Activated naive CD8-positive, alpha-beta T cell treated with anti-CD3 and anti-CD28 coated beads, Interleukin-2, amount 50 U/mL, for 16 hours (primary cell): ENCODE measurements at places on chromosomes 2 and 18.
A peak's percentile ranks its signal among the peaks of the same experiment; 100 is the strongest.

DNA sequence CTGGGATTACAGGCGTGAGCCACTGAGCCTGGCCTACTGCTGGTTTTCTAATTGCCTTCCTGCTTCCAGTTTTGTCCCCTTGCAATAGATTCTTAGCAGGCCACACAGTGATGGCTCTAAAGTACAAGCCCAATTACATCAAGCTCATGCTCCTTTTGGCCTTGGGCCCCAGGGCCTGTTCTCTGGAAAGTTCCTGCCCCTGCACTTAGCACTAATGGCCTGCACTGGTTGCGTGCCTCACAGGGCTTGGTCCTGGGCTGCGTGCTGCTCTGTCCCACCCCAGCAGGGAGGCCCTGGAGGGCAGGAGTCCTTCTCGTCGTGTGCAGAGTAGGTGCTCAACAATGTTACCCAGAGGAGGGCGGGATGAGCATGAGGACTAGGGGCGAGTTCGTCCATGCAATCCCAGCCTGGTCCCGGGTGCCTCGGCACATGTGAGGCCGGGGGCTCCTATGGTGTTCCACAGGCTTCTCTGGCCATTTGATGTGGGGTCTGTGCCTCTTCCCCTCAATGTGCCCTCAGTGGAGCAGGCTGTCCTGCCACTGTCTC is 51.7 kb downstream of the PDCL3 start:
- DNase-seq = no peak

GRCh38 chr2:10818984-10819383 is 6.4 kb upstream of the PDIA6 start:
- no peak for DNase-seq

DNA sequence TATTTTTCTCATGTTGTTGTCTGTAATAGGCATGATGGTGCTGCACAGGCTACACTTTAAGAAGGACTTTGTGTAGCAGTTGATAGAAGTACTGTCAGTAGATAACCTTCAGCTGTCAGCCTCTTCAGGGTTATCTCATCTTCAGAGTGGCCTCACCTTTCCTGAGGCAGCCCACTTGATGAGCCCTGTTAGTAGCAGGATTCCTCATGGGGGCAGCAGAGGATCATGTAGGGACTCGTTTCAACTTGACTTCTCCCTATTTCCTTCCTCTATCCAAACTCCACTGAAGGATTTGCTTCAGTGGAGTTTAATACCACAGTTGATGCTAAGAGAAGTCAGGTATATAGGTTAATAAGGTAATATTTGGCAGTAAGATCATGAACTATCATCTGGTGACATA is 530.3 kb upstream of the FSIP2 start:
- DNase-seq = no peak

DNA sequence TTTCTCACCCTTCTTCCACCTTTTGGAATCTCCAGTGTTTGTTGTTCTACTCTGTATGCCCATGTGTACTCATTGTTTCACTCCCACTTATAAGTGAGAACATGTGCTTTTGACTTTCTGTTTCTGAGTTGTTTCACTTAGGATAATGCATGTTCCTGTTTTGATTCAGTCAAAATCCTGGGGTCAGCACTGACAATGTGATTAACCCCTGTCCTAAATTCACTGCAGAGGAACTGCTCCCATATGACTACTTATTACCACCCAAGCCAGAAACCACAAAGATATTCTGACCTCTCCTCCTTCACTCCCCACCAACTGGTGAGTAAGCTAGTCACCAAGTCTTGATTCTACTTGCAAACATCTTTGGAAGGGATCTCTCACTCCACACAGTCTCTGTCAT is 251.4 kb upstream of the TCF4 start:
- no peak for DNase-seq

DNA sequence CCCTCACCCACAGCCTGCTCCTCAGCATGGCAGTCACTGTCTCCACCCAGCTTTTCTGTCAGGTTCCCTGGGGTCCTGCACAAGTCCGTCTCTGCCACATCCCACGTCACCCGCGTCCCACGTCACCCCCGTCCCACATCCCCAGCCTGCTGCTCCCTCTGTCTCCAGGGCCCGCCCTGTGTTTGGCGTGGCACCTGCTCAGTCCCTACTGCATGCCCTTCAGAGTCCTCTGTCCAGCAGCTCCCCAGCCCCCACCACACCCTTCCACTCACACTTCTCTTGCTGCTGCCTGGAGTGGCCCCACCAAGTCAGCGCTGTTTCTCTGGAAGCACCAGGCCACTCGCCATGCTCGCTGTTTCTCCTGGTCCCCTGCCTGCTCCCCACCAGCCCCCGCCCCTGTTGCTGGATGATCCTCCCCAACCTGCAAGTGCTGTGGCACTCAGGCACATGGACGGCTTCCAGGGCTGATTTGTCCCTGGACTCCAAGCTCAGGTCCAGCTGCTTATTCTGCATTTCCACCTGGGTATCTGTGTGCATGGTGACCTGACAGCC is 18.8 kb downstream of the ATG4B start:
- DNase-seq = no peak

DNA sequence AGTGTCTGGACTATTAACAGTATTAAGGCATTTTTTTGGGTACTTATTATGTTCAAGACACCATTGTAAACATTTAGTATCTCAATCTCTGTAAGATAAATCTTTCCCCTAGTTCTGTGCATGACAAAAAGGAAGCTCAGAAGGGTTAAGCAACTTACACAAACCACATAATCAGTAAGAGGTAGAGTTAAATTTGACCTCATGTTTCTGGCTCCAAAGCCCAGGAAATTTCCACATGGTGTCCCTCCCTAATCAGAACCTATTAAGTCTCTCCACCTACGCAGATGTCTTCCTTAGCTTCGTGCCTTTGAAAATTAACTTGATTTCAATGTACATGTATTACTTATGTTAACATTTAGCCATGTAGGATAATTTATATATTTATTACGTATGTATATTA is 2.0 kb downstream of the MFSD6 start:
- DNase-seq = no peak

DNA sequence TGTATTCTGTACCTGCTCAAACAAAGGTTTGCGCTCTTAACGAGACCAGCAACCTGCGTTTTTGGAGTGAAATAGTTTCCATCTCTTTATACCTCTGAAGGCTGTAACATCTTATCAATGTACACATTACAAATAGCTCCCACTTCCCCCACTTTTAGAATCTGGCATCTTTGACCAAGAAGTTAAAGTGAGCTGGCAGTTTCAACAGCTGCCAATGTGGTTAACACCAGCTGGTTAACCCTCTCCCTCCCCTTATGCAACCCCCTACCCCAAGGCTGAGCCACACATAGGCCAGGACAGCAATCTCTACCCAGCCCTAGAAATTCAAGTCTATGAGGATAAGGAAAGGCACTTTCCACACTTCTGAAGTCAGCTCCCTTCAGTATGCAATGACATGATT is 2.2 kb upstream of the SERTAD2 start:
- no peak for DNase-seq

DNA sequence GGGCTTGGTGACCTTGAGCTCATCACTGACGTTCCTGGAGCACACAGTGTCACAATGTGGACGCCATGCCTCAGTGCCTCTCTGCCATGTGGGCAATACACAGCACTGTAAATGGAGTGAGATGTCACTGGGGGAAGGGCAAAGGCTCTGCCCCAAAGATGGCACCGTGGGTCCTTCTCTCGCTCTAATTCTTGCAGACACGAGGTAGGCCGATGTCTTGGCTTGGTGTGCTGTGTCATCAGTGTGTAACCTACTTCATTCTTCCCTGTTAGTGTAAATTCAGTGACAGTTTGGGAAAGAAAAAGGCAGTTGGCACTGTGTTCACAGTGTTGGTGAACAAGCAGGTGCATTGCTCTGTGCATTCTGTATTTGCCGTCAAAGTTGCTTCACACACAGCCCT is 309.3 kb upstream of the MYT1L start:
- DNase-seq = no peak

DNA sequence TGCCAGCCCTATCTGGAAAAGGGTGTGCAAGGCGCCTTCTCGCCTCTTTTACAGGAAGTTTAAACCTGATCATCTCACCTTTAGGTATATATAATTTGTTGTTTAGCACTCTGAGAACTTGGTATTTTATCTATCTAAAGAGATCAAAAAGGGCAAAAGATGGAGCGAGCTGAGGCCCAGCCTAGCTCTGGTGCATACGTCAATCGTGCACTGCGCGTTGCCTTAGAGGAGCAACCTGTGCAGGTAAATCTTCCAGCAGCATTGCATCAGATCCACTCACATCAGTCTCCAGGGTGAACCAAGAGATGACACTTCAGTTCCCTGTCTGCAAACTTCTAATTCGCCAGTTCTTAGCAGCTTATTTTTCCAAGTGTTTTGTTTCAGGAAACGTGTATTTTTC is 15.4 kb downstream of the BCL11A start:
- DNase-seq = no peak

DNA sequence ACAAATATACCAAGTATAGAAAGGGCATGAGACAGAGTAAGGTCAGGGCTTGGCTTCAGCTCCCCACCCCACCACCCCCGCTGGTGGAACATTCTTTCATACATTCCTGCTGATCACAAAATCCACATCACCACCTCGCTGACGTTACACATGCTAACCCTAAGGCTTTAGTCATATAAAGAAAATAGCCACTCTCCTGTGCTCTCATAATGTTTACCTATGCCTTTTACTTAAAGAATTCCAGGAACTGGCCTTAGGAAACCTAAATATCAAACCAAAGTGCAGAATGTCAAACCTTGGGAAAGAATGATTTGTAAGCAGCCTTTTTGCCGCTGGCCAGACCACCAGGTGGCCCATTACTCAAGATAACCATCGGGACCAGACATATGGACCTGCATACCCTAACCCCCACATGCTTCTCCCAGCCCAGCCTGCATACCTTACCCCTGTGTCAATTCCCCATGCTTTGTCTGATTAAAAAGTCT is 136.3 kb upstream of the SLC39A10 start:
- DNase-seq = no peak

GRCh38 chr2:28471214-28471613 is 24.6 kb upstream of the PLB1 start:
- no peak for DNase-seq

DNA sequence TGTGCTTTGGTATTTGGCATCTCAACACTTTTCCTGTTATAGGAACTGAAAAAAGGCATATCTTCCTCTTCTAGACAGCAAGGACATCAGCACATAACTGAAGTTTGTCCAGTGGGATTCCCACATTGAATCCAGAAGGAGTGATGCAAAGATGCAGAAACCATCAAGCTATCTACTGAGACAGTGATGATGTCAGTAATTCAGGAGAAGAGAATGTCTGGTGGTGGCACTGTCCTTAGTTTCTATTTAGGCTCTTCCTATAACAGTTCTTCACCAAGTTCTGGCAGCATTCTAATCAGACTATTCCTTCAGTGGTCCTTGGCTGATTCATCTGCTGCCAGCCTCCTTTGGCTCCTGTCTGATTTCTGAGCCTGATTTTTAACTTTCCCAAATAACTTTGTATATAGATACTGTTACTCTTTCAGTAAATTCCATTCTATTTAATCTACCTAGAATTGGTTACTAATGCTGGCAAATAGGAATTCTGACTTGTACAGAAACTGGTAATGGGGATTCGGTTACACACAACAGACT is 56.6 kb upstream of the AGPS start:
- DNase-seq = no peak

GRCh38 chr18:59303656-59304195 is 14.7 kb downstream of the CPLX4 start:
- no peak for DNase-seq

DNA sequence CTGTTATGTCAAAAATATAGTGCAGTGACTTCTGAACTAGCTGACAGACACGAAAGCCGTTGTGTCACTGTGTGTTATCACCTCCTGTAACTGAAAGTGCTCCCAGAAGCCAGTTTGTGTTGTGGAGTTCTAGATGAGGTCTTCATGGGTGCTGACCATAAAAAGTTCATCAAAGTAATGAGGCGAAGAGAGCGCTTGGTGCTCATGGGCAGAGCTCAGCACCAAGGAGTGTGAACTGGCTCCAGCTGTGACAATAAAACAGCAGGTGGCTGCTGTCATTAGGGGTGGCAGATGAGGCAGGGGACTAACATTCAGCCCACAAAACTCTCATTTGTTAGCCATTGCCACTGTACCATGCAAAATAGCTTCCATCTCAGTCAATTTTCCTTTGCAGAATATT is 151.1 kb downstream of the ZNF407 start:
- no peak for DNase-seq

GRCh38 chr2:11582862-11583752 is 49.3 kb downstream of the GREB1 start:
- DNase-seq = peak; percentile 32

DNA sequence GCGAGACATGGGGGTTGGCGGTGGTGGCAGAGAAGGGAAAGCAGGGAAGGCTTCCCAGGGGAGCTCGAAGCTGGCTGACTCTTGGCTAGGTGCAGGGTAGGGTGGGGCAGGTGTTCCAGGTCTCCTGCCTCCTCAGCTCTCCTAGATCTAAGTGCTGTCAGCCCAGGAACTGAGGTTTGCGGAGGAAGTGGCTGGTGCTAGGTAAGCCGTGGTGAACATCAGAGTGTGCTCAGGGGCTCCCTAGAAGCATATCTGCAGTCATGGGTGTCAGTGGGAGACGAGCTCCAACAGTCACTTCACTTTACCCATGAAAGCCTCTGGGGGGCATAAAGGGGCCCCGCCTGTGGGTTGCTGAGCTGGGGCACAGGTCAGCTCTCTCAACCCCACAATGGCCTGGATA is 34.1 kb downstream of the ARHGEF4 start:
- no peak for DNase-seq

DNA sequence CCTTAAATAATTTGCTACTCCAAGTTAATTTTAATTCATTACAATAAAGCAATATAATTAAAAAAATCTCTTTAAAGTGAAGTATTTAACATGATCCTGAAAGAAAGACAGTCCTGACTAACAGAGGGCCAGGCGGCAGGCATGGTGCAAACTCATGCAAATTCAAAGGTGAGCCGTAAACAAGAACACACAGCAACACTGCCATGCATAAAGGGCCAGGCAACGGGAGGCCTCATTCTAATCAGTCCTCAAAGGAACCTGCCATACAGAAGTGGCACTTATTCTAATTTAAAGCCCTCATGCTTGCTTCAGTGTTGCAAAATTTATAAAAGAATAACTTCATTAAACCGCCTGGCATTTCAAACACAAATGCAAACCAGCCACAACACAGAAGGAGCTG is 277.0 kb downstream of the ZNF521 start:
- no peak for DNase-seq

DNA sequence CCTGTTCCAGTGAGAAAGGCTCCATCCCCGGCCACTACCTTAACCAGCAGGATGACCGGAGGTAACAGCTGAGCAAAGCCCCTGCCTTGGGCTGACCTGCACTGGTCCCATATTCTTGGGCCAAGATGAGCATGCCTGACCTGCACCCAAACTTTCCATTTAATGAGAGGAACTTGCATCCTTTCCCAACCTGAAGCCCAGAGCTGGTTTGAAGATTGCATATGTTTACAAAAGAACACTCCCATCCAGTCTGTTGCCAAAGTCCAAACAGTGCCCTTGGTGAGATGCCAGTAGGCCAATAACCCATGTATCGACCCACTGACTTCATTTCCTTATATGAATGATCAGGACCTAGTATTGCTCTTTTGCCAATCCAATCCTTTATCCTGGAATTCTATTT is 5.5 kb upstream of the NPAS2 start:
- no peak for DNase-seq

GRCh38 chr2:183349091-183349490 is 224.8 kb downstream of the NUP35 start:
- DNase-seq = no peak

- no peak for DNase-seq
Observed at GRCh38 chr2:158128168-158128973, 26.7 kb downstream of the UPP2 start.

- no peak for DNase-seq
Observed at GRCh38 chr2:7119132-7119835, 202.1 kb downstream of the RNF144A start.

- no peak for DNase-seq
Observed at GRCh38 chr18:11114653-11115052, 34.7 kb downstream of the PIEZO2 start.

GRCh38 chr18:75200071-75200470 is 8.9 kb downstream of the PTGR3 start:
- no peak for DNase-seq
